Esophagus muscularis mucosa (tissue), 4 donors: ENCODE measurements at places on chromosomes 3 and 15. TPM values are rescaled to one million over a fixed set of nuclear protein-coding genes. Genes with fewer than 3 reads are reported as not detected.

The GCSAM gene
- total RNA-seq: not detected

GRCh38 chr15:76932135-76932966 is 802 bp downstream of the RCN2 start:
- no peak for DNase-seq

DNA sequence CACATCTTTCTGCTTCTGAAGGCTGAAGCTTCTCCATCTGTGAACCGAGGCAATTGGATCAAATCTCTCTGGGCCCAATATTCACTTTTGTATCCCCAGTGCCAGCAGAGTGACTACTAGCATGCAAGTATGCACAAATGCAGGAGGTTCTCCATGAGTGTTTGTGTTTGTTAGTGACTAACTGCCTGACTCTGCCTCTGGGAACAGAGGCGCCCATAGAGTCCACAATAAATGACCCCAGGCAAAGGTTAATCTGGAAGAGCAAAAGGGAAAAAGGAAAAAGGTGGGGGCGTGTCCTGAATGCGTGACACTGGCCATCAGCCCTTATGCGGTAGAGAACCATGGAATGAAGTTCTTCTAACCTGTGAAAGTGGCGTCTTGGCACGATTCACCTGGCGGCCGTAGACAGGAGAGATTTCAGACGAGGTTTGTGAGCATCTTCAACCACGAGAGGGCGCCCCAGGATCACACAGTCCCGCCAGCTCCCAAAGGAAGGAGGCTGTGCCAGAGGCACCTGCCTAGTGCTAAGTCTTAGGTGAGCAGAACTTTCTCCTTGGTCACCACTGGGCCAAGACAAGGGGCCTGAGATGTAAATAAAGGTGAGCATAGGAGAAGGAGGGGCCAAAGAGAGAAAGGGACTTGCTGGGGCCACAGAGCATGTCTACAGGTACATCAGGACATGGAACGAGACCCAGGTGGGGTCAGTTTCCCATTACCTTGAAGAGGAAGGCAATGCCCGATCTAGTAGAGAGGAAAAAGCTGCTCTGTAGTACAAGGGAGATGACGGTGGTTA is 44.2 kb downstream of the RBPMS2 start:
- DNase-seq: no peak

GRCh38 chr15:85587707-85588411 is 206.9 kb downstream of the KLHL25 start:
- DNase-seq: no peak

DNA sequence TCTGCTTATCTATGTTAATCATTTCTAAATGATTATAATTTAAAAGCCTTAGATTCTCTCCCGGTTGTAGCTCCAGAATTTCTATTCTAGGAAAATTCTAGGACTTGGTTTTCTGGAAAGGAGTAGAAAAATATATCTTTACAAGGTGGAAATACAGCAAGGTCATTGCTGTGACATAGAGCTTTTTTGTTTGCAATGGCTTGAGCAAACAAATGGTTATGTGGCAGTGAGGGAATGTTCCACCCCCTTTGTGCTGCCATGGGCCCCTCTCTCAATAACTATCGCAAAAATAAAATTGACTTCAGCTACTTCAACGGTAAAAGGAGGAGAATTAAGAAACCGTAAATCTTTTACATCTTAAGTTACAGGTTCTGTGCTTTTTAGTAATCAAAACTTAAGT is 517.1 kb downstream of the EPHA3 start:
- DNase-seq: no peak

GRCh38 chr3:29514912-29515311 is 234.0 kb downstream of the RBMS3 start:
- DNase-seq: no peak

- DNase-seq: no peak
Observed at GRCh38 chr3:39718674-39719595, 90.5 kb upstream of the MYRIP start.

DNA sequence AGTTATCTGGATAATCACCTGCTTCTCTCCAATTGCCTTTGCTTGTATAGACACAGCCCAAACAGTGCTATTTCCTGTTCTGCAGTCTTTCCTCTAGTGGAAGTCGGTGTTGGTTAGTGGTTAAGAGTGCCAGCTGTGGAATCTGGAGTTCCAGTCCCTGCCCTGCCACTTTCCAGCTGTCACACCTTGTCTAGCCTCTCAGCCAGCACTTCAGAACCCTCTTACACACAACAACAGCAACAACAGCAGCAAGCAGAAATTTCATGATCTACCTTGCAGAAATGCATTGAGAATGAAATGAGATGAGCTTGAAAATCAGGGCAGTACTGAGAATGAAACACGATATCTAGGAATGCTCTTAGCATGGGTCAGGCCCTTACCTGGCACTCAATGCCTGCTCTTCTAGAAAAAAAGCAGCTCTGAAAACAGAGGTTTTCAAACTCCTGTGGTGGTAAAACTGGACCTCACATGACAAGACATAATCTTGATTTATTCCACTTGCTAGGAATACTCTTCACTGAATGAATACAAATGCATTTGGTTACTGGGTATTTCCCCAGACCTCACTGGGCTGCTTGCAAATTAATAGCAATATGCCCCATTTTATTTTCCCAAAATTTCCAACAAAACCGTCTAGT is 3.3 kb upstream of the WNT5A start:
- peak; percentile 14 for DNase-seq

DNA sequence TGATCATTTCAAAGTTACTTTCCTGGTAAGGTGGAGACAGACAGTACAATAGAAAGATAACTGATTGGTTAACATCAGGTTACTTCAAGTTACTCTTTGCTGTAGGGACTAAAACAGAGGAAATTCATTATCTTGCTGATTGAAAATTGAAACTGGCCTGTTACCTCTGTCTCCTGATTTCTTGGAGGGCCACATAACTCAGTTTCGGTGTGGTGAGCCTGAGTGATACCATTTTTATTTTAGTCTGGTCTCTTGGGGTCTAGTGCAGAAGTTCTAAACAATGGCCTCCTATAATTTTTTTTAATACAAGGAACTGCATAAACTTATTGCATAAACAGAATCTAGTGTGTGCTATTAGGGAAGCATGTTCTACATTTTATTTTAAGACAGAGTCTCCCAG is 1.2 kb upstream of the ICE2 start:
- no peak for DNase-seq

DNA sequence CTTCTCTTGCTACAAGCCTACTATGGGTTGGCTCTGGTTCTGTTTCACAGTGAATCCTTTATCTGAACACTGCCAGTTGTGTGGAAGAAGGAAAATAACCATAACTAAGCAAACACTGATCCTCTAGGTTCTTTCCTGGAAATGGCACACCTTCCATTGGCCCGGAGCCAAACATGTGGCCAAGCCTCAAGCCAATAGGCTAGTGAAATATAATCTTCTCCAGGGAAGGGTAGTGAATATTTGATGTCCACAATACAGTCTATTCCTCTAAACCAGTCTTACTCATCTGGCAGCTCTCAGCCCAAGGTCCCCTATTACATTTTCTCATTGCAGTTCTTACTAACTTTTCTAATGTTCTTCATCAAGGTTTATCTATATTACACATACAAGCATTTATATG is 921.3 kb downstream of the TUSC7 start:
- DNase-seq: no peak

DNA sequence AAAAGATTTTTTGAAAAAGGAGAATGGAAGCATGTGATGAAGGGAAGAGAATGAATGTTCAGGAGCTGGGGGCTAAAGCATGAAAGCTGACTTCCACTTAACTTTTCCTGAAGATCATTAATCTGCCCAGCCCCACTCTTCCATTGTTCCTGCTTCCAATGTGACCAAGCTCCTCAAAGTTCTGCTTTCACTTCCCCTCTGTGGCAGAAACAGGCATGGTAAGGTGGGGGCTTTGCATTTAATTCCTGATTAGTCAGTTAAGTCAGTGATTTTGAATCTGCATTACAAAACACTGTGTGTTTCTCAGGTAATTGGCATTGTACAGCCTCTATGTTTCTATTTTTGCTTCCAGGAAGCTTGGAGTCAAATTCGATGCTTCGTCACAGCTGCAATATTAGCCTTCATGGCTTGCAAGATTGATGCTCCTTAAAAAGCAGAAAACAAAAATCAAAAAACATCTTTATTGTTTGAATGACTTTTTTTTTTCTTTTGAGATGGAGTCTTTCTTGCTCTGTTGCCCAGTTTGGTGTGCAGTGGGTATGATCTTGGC is 7.3 kb upstream of the TM6SF1 start:
- DNase-seq: no peak
